ENCODE measurements at places on chromosomes 12 and 14.

DNA sequence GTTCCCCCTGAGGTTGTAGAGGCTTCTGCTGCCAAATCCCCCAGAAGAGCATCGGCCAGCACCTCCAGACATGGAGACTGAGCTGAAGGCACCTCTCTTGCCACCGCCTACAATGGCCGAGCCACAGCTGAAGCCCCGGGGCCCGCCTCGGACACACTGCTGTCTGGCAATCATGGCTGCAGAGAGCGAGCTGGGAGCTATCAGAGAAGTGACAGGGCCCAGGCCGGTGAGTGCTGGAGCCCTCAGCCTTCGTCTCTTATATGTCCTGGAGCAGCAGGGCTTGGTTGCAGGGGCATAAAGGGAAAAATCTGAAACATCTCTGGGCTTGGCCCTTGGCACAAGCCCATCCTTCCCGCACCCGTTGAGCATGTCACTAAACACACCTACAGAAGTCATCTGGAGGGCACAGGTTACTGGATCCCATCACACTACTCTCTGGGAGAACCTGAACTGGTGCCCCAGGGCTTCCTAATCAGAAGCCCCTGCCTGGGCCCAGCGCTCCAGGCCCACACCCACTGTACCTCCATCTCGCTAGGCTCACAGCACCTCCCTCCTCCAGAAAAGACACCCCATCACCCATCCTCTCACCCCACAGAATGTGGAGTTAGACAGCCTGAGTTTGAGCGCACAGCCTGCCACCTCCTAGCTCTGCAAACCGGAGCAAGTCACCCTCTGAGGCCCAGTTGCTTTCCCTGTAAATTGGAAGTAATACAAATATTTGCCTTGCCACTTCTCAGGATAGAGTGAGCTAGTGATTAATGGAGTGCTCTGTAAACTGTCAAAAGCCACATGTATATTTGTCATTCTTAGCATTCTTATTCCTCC lies at the start of gene KRT4:
TSS of gene KRT4 (minus strand) at position 232 of the 825 bp plus-strand sequence. CDS start at position 174, 58 bp downstream.
- no peak for DNase-seq

- no peak for DNase-seq
Measured at GRCh38 chr12:50042693-50043092, 14.7 kb upstream of the ASIC1 start.

GRCh38 chr12:14803830-14804160 lies 325 bp downstream of the C12orf60 start:
- no peak for DNase-seq

- DNase-seq: no peak
Measured at GRCh38 chr14:60805841-60806430, 71.4 kb downstream of the MNAT1 start.

- no peak for DNase-seq
Measured at GRCh38 chr14:34180869-34181268, 230.0 kb upstream of the EGLN3 start.

DNA sequence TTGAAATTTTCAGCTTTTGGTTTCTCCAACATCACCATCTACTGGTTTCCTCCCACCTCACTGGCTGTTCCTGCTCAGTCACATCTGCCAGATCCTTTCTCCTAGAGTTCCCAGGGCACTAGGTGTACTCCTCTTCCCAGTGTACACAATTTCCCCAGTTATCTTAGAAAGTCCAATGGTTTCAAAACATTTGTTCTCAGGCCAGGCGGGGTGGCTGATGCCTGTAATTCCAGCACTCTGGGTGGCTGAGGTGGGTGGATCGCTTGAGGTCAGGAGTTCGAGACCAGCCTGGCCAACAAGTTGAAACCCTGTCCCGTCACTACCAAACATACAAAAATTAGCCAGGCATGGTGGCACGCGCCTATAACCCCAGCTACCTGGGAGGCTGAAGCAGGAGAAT lies 60.7 kb downstream of the SPPL3 start:
- DNase-seq: no peak

DNA sequence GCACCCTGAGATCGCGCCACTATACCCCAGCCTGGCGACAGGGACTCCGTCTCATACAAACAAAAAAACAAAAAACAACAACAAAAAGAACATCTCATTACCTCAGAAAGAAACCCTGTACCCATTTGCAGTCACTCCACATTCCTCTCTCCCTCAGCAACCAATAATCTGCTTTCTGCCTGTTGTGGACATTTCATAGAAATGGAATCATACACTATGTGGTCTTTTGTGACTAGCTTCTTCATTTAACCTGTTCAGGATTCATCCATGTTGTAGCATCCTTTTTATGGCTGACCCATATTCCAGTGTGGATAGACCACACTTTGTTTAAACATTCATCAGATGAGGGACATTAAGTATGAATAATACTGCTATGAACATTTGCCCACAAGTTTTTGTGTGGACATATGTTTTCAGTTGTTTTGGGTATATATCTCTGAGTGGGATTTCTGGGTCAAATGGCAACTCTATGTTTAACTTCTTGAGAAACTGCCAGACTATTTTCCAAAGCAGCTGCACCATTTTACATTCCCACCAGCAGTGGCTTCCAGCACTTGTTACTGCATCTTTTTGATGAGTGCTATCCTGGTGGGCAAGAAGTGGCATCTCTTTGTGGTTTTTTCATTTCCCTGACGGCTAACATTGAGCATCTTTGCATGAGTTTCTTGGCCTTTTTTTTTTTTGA lies 5.9 kb upstream of the RCOR1 start:
- no peak for DNase-seq

- DNase-seq: no peak
Measured at GRCh38 chr12:114799574-114800487, 115.9 kb upstream of the TBX3 start.

DNA sequence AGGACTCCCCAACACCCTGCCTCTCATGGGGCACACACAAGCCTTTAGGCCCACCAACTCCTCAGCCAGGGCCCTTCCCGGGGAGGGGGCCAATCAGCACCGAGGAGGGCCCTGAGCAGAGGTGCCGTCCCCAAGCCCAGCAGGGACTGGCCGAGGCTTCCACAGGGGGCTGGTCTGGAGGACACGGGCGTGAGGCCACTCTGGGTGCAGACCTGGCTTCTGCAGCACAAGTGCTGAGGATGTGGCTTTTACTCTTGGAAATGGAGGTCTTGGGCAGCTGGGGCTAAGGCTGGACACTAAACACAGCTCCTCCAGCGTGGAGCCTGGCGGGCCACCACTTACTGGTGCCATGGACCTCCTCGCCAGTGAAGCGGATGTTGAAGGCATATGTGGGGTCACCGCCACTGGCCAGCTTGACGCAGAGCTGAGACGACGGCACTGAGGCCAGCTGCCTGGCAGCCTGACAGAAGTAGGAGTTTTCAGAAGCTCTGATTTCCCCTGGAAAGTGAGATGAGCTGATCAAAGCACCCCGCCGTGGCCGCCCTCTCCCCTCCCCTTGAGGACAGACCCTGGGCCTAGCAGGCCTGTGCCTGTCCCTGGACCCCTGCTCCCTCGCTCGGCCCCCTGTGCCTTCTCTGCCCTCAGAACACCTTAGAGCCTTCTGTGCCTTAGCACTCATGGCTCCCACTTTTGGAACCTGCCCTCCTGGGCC lies 44.0 kb downstream of the TRAFD1 start:
- no peak for DNase-seq

- DNase-seq: no peak
Measured at GRCh38 chr12:51836041-51836826, 12.3 kb downstream of the FIGNL2 start.

DNA sequence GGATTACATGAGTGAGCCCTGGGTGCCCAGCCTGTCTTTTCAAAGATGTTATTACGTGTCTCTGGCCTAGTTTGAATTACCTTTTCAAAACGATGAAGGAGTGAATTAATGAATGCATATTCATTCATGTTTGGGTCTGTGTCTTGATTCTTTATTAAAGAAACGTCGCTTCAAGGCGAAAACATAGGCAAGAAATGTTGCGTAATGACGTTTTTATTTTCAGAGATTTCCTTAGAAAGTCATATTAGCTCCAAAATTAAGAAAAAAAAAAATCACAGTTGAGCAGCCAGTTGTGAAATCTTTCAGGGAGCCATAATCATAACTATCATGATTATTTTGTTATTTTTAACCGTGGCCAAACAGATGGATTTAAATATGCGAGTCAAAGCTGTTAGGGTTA lies 3.5 kb downstream of the PPFIBP1 start:
- DNase-seq: no peak

GRCh38 chr14:75499084-75499875 lies 23.0 kb upstream of the BATF start:
- no peak for DNase-seq

DNA sequence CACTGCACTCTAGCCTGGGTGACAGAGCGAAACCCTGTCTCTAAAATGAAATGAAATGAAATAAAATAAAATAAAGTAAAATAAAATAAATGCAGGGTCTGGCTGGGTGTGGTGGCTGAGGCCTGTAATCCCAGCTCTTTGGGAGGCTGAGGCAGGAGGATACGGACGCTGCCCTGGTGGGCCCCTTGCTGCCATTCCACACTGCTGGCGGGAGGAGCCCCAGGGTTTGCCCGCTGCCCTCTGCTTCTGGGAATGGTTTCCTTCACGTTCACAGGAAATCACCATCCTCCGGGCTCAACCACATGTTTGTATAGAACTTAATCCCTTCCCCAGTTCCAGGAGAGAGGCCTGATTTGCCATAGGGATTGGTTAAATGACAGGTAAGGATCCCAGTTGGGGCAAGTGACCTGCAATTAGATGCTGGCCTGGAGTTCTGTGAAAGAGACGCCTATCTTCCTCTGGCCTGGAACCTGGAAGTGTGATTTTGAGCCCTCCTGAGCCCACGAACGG lies 29.3 kb downstream of the CALM1 start:
- no peak for DNase-seq

DNA sequence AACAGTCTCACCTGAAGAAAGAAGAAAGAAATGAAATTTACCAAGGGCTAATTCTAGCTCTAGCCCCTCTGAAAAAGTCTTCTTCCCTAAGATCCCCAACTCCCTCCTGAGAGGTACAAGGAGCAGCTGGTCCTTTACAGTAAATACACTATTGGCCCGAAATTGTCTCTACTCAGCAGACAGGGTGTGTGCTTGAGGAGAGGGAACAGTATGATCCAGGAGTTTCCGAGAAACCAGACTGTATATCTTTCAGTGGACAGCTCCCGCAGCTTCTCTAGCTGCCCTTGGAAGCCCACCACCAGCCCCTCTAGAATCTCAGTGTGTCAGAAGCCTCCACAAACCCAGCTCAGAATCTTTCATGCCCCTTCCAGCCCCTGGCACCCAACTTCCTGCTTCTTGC lies 8.1 kb downstream of the GPR84 start:
- DNase-seq: no peak

GRCh38 chr12:127419111-127419510 lies 847.9 kb upstream of the TMEM132C start:
- DNase-seq: no peak

GRCh38 chr12:112140728-112141127 lies 15.4 kb downstream of the TRAFD1 start:
- no peak for DNase-seq

- DNase-seq: peak; percentile 66
Measured at GRCh38 chr12:77049767-77050353, 15.5 kb downstream of the E2F7 start.

- DNase-seq: no peak
Measured at GRCh38 chr14:37579274-37579673, 15.8 kb downstream of the FOXA1 start.

DNA sequence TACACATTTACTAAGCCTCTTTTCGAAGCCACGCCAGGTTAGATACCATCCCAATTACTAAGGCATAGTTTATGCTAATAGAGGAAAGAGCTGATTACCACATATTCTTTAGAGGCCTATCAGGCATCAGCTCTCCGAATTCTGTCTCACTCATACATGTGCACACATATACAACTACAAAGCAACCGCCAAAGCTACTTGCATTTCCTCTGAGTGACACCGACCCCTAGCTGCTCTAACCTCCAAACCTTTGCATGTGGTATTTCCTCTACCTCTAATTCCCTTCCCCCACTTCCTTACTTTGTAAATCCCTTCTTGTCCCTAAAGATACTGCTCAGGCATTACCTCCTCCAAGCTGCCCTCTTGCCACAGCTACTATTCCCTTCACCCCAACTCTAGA lies 107.2 kb downstream of the DUSP6 start:
- no peak for DNase-seq

DNA sequence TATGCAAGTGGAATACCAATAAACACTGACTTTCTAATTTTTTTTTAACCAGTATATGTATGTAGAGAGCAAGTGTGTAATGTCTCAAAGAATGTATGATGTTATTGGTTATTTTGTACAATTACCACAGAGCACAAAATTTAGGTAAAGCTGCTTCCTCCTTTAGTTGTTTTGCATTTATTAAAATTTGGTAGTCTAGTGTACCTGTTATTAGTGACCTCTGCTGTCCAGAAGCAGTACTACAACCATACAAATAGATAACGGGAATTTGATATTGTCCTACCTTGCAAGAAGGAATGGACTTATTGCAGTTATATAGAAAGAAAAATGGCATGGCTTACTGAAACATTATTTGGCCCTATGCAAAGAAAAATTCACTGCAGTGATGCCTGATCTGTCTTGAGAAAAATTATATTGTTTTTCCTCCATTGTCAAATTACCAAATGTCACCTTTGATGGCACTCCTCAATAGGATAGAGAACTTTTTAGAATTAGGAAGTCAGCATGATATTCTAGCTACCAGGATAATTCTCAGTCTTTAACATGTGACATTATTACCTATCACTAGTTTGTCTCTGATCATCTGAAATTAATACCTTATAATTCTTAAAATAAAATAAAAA lies 153.9 kb upstream of the RMST start:
- DNase-seq: peak; percentile 43

- DNase-seq: no peak
Measured at GRCh38 chr12:67920413-67920812, 68.8 kb upstream of the IFNG-AS1 start.

GRCh38 chr12:54749191-54749818 lies 101.1 kb upstream of the DCD start:
- DNase-seq: no peak

GRCh38 chr12:60230056-60230455 lies 634.2 kb downstream of the SLC16A7 start:
- DNase-seq: no peak

DNA sequence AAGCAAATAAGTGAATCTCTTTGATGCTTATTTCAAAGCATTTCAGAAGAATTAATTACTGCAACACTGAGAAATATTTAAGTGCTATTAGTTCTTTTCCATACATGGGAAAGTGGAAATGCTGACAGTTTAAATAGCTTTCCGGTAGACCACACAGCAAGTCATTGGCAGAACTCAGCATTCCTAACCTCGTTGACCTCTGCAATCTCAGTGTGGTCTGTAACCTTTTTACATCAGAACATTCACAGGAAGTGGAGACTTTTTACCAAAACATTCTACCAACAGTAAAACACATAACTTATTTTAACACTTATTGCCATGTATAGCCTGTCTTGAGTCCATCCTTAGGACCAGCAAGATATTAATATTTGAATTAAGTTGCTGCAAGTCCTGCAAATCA lies 249.5 kb upstream of the DCN start:
- no peak for DNase-seq

- DNase-seq: no peak
Measured at GRCh38 chr12:10065241-10065640, 33.5 kb downstream of the CLEC1A start.

GRCh38 chr14:93949511-93950075 lies 22.4 kb downstream of the FAM181A start:
- DNase-seq: no peak

- no peak for DNase-seq
Measured at GRCh38 chr14:44508834-44509233, 1.8 kb upstream of the FSCB start.

- no peak for DNase-seq
Measured at GRCh38 chr12:104855599-104855998, 102.5 kb downstream of the SLC41A2 start.

GRCh38 chr12:118164798-118165486 lies 29.0 kb downstream of the PEBP1 start:
- DNase-seq: no peak

- no peak for DNase-seq
Measured at GRCh38 chr12:99454539-99455172, 192.9 kb upstream of the GARIN6 start.
